Umbilical cord (tissue), 2 donors: ENCODE measurements at places on chromosomes 3 and 15.

DNA sequence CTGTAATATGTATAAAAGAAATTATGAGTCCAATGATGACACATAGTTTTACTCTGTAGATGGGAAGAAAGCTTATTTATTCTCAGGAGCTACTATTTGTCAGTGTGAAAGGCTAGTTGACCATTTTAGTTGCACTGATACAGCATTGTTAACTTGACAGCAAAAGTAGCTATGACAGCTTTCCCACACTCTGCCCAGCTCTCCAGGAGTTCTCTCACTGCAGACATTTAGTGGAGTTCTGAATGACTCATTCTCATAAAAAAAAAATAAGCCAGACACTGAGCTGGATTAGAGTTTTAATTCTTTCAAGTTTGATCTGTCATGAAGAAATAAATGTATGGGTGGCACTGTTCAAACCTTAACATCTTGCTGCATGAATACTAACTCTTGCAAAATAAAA, 77.2 kb upstream of the CFAP20DC start:
- peak; percentile 94 for DNase-seq

- no peak for DNase-seq
These were observed 1.8 kb downstream of the TLNRD1 start for GRCh38 chr15:81002331-81003096.

GRCh38 chr3:30333143-30333542, 273.3 kb upstream of the TGFBR2 start:
- DNase-seq = no peak

DNA sequence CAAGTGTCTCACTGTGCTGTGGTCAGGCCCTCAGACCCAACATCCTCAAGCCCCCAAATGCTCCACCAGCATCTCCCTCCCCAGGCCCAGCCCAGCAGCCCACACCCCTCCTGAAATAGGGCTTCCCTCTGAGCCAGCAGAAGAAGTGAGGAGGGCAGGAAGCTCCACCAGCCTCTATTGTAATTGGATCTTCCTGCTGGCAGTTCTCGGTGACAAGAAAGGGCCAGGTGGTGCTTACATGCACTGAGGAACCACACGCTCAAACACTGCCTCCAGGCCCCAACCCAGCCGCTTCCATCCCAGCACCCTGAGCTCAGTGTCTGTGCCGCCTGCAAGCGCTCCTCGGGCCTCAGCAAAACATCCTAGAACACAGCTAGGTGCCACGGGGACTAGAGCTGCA, 96.7 kb downstream of the ATP10A start:
- DNase-seq = no peak

GRCh38 chr3:186540221-186540834, 3.9 kb downstream of the CRYGS start:
- DNase-seq = peak; percentile 87

DNA sequence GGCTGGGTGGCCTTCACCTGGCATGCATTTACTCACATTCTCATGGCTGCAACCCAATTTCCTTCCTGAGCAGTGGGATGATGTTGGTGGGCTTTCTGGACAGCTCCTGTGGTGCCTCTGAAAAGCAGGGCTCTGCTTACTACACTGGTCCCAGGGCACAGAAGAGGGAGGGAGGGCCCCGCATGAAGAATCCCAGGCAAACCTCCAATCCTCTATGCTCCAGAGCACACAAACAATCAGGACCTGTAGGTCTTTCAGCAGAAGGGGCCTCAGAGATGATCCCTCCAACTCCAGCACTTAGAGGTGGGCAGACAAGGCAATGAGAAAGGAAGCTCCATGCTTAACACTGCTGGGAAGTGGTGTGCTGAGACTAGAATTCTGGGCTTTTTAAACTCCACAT, 231.7 kb upstream of the ICE2 start:
- no peak for DNase-seq

GRCh38 chr3:147411815-147412241, 2.7 kb downstream of the ZIC1 start:
- DNase-seq = no peak

- no peak for DNase-seq
These were observed 85.5 kb upstream of the XXYLT1 start for GRCh38 chr3:195356151-195357086.

DNA sequence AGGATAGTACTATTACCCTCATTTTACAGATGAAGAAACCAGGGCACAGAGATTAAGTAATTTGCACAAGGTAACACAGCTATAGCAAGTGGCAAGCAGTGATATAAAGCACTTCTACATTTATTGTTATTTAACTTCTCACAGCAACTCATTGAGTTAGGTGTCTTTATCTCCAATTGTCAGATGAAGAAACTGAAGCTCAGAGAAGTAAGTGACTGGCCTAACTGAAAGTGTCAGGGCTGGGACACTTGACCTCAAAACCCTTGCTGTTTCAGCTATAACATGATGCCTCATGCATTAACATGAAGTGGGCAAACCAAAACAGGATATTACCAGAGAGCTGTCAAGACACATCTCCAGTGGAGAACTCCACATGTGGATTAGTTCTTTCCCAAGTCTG, 65.8 kb upstream of the LEKR1 start:
- DNase-seq = no peak

- DNase-seq = no peak
These were observed 106.5 kb downstream of the NR2E3 start for GRCh38 chr15:71916834-71917233.

- no peak for DNase-seq
These were observed 41.1 kb upstream of the SRGAP3 start for GRCh38 chr3:9290566-9290965.

DNA sequence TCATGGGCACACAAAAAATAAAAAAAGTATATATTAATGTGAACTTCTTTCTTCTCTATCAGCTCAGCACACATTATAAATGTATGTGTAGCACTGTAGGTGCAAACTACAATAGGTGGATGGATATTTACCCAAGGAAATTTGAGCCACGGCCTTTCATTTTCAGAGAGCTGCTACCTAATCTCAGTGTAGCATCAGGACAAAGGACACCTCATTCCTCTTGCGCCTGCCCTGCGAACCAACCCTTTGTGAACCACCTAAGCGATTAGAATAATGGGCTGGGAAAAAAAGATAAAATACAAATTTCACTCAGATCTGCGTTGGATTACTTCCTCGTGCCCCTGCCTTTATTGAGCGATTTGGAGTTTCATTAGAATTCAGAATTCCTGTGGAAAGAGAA, 263.2 kb downstream of the NR2F2 start:
- DNase-seq = no peak

- no peak for DNase-seq
These were observed 6.8 kb downstream of the STOML1 start for GRCh38 chr15:73985101-73985873.

DNA sequence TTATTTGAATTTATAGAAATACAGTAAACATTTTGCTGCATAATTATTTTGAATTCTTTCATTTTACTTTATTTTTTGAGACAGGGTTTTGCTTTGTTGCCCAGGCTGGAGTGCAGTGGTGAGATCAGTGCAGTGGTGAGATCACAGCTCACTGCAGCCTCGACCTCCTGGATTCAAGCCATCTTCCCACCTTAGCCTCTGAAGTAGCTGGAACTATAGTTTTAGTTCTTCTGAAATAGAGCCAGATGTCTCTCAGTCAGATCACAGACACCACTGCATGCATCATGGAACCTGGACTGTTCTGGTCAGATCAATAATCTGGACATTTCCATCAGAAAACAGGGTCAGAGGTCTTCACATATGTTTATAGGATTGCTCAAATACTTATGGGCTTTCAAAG, 7.9 kb downstream of the RPLP1 start:
- DNase-seq = no peak
